PC-3 (cell line): ENCODE measurements at places on chromosomes 1 and 21. TPM values are rescaled to one million over a fixed set of nuclear protein-coding genes. Genes with fewer than 3 reads are reported as not detected.

The MTMR11 gene
- total RNA-seq, result 5.1 and 7.0 TPM in 2 replicates

The TNFAIP8L2 gene
- not detected in 2 replicates for total RNA-seq

The GPR25 gene
- not detected in 2 replicates for total RNA-seq

The CXADR gene
- total RNA-seq, result 11.2 and 11.5 TPM in 2 replicates

The NBPF6 gene
- 0.07 TPM in 1 of 2 replicates, not detected in the other for total RNA-seq

The RAB7B gene
- not detected in 2 replicates for total RNA-seq

DNA sequence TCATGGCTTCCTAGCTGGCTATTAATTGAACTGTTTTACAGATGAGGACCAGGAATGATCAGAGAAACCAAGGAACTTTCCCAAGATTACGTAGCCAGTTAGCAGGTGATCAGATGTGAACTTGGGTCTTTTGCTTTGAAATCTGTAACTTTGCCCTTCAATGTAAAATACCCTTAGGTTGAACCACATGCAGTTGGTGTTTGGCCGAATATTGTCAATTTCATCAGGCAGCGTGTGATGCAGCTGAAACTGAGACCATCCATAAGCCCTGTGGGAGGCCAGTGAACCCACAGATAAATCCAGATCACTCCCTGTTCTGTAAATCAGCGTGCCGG, 150.8 kb downstream of the ETS2 start:
- DNase-seq, result no peak

DNA sequence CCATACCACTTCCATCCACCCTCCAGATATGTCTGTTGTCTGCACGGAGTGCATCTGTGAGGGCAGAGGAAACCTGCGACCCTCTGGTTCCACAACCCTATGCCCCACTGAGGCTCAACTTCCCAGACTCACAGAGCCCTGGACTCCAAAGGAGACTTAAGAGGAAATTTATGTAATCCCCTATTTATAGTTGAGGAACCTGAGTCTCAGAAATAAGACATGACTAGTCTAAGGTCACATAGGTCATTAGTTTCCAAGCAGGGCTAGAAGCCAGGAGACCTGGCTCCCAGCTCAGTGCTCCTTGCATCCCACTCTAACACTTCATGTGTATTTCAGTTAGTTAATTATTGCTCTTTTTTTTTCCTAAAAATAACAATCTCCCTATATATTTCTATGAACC, 15.7 kb upstream of the LEMD1 start:
- no peak for DNase-seq

DNA sequence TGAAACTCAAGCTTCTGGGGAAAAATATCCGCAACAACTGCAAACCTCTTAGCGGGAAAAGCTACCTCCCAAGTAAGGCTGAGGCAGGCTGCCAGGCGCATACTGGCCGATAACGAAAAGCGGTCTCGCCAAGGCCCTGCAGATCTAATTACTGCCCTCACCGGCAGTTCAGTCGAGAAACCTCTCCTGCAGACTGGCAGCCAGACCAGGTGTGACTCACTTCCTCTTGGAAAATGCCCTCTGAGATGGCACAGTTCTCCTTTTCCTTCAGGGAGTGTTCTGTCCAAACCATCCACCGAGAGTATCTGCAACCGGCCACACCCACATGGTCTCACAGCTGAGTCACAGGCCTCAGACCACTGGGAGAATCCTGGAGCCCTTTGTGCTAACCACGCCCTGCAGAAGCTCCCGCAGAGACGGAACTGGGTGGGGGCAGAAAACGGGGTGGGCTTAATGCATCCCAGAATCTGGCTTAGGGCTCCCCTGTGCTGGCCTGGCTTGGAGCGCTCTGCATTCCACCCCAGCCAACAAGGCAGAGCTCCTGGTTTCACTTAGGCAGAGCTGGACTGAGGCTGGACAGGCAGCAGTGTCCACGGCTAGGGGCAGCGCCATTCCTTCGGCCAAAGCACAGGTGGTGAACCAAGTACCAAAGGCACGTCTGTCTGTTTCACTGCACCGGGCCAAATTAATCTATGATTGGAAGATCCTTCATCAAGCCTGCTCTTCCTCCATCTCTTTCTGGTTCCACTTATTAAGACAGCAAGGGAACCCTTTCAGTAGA, 1.2 kb downstream of the S100A10 start:
- DNase-seq, result peak; percentile 100

DNA sequence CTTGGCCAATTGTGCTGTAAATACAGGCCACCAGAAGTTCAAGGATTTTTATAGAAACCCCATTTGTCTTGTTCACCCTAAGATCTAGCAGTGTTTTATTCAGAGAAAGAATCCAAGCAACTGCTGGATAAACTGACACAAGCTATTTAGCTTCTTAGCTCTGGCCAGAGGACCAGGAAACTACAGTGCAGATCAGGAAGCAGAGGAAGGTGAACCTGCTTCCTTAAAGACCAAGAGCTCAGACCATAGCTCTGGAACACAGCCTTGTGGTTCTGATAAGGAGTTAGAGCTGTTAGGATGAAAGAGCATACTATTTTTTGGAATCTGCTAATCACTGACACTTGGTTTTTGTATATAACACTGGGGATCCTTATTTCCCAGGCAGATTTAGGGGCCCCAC, 5.2 kb upstream of the CCDC17 start:
- no peak for DNase-seq

DNA sequence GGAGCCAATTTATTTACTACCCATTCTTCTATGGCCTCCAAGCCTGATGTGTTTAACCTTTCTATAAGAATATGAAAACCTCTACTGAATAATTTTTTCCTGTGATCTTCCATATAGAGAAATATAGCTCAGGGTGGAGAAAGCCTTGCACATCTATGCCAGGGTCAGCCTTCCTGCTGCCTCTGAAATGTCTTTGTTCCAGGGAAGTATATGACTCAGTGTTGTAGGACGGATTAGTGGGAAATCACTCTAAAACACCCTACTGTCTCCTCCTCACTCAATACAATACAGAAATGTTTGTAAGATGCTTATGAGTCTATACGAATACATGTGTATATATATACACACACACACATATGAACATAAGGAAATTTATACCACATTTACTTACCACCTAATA, 1044.9 kb downstream of the BRINP3 start:
- DNase-seq, result no peak

GRCh38 chr1:84756455-84757082, 66.3 kb upstream of the SSX2IP start:
- DNase-seq, result no peak

- peak; percentile 46 for DNase-seq
Observed at GRCh38 chr21:39094847-39095579, 88.2 kb downstream of the PSMG1 start.
